ENCODE measurements at places on chromosomes 12 and 14. TPM values are rescaled to one million over a fixed set of nuclear protein-coding genes. Genes with fewer than 3 reads are reported as not detected.
A peak's percentile ranks its signal among the peaks of the same experiment; 100 is the strongest.

Gene RNASE2
- total RNA-seq: not detected

DNA sequence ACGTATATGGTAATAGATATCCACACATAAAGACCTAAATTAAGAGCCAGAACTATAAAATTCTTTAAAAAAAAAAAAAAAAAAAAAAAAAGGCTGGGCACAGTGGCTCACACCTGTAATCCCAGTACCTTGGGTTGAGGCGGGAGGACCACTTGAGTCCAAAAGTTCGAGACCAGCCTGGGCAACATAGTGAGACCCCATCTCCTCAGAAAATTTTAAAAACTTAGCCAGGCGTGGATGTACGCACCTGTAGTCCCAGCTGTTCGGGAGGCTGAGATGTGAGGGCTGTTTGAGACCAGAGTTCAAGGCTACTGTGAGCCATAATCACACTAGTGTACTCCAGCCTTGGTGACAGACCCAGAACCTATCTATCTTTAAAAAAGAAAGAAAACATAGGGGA is 4.3 kb downstream of the BTBD7 start:
- no peak for DNase-seq

- no peak for DNase-seq
Measured at GRCh38 chr12:55780685-55781084, 36.8 kb downstream of the SARNP start.

Gene AKAP5
- total RNA-seq: 0.54 TPM

GRCh38 chr12:88579161-88579517 is 1.1 kb downstream of the KITLG start:
- no peak for DNase-seq

DNA sequence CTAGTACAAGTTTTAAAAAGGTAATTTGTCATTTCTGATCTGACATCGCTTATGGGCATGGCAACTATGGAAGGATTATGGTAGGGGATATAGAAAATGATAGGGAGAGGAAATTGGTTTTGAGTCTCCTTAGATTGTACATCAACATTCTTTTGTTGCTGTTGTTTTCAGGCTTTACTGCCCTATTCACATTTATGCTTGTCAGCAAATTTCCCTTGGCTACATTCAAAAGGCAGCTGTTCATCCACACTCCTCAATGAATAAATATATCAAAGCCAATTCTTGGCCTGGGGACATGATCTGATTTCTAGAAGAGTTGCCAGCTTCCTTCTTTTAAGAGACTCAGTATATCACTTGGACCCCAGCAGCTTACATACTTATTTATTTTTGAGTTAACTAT is 283.4 kb downstream of the CEP128 start:
- DNase-seq: no peak

Gene ZCCHC8
- 30.5 TPM for total RNA-seq

DNA sequence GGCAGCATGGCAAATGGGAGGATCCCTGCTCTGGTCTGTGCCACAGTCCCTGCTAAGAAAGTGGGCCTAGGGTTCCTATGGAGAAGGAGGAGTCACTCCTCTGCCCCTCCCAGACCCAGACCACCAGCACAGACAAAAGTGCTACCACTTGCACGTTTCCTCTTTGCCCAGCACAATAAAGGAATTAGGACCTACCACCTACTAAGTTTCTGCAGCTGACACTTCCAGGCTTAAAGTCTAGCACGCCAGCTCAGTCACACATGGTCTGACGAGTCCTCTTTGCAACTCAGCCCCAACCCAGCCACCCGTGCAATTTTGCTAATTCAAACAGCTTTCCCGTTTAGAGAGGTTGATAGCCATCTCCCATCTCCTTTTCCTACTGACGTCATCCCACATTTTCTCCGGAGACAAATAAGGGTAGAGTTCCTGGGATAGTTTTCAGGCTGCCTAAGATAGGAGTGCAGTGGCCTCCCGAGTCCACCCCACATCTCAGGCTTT is 66.2 kb upstream of the PTGR2 start:
- DNase-seq: no peak

Gene TAS2R14
- 1.9 TPM for total RNA-seq

- no peak for DNase-seq
Measured at GRCh38 chr12:52612431-52613383, 5.7 kb downstream of the KRT73 start.

Gene TMEM132C
- not detected for total RNA-seq

DNA sequence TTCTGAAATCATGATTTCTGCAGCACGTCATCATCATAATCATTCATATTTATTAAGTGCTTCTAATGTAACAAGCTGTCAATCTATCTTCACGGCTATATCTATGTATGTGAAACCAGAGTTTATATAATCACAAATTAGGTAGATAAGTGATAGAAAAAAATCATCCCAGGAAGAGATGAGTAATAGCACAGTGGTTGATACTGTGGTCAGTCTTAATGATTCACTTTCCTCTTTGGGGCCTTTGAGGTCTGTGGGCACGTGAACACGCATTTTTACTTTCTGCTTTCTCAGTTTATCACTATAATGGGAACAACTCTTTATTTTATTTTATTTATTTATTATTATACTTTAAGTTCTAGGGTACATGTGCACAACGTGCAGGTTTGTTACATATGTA is 265.9 kb upstream of the NOVA1 start:
- DNase-seq: no peak

Gene TAS2R43
- not detected for total RNA-seq

GRCh38 chr12:11805680-11806079 is 156.2 kb downstream of the ETV6 start:
- DNase-seq: no peak

Gene C12orf57
- total RNA-seq: 202 TPM

GRCh38 chr12:19236656-19237055 is 107.1 kb downstream of the PLEKHA5 start:
- DNase-seq: no peak

Gene EPYC
- not detected for total RNA-seq

DNA sequence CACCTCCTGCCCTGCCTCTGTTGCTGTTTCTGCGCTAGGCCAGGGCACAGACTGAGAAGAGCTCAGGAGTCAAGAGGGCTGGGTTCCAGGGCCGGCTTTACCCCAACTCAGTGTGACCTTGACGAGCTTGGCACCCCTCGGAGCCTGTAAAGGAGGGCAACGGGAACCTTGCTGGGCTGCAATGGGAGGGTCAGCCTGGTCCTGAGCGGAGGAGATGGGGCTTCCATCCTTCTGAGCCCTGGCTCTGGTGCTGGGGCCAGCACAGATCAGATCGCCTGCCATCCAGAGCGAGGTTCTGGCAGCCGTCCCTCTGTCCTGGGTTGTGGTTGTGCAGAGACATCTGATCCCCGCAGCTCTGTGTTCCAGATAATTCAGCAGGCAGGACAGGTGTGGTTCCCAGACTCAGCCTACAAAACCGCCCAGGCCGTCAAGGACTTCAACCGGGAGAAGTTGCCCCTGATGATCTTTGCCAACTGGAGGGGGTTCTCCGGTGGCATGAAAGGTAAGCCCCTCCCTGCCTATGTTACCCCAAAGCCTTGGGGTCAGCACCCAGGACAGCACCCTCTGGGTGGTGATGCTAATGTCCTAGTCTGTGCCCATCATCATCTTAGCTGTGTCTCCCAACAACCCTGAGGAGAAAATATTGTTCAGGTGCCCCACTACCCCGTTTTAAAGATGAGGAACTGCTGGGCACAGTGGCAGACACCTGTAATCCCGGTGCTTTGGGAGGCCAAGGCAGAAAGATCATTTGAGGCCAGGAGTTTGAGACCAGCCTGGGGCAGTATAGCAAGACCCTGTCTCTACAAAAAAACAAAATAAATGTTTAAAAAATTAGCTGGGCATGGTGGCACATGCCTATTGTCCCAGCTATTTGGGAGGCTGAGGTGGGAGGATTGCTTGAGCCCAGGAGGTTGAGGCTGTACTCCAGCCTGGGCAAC is 50.2 kb downstream of the FOXN4 start:
- no peak for DNase-seq

DNA sequence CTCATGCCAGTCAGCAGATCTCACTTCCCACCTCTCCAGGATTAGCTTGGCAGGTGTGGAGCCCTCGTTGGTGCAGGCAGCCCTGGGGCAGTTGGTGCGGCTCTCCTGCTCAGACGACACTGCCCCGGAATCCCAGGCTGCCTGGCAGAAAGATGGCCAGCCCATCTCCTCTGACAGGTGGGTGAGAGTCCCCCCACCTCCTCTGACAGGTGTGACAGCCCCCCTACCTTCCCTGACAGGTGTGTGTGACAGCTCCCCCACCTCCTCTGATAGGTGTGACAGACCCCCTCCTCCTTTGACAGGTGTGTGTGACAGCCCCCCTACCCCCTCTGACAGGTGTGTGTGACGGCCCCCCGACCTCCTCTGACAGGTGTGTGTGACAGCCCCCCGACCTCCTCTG is 26.3 kb downstream of the PAPLN start:
- no peak for DNase-seq

DNA sequence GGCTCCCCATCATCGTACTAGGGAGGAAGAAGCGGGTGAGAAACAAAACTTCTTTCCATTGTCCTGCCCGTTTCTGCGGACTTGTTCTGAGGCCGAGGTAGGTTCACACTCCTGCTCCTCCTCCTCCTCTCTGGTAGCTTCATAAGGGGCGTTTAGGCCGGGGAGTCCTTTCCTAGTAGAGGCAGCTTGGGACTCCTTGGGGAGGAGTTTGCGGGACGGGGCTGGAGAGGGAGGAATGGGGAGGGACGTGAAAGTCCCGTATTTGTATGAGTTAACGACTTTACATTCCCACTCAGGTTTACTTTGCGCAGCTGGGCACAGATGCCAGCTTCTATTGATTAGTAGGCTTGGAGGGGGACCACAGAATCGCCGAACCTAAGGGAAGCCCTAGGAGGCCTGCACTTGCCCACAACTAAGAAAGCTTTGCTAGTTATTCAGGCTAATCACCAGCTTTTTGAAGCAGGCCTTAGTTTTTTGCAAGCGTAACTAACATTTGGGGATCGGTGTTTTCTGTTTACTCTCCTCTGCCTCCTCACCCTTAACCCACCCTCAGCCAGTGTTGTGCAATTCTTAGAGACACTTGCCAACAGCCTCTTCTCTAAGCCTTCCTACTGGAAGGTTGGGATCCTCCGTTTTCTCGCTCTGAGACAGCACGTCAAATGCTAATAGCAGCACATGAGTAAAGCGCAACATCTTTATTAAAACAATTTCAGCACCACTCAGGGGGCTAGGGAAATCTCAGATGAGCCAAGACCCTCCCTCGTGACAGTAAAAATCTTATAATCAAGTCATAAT is 499 bp downstream of the RNASE4 start:
- DNase-seq: peak; percentile 42

DNA sequence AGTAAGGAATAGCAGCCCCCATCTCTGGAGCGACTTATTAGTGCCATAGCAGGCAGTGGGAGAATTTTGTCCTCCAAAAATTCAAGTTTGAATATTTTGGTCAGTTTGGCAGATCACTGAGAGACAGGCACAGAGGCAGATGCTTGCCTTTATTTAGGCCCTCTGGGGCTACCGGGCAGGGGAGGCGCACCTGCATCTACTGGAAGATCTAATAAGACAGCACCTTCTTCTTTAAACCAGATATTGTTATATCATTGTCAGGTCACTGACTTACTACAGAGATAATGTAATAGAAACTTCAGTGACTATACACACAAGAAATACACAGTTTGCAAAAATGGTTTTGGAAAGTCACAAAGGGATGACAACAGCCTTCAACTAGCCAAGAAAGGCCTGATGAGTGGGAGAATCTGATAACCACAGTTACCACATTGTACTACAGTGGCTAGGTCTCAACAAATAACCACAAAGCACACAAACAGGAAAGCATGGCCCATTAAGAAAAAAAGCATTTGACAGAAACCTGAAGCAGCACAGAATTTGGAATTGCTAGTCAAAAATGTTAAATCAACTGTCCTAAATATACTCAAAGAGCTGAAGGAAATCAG is 56.8 kb downstream of the CDK17 start:
- DNase-seq: no peak

GRCh38 chr14:88327497-88327896 is 4.4 kb upstream of the KCNK10 start:
- DNase-seq: no peak

DNA sequence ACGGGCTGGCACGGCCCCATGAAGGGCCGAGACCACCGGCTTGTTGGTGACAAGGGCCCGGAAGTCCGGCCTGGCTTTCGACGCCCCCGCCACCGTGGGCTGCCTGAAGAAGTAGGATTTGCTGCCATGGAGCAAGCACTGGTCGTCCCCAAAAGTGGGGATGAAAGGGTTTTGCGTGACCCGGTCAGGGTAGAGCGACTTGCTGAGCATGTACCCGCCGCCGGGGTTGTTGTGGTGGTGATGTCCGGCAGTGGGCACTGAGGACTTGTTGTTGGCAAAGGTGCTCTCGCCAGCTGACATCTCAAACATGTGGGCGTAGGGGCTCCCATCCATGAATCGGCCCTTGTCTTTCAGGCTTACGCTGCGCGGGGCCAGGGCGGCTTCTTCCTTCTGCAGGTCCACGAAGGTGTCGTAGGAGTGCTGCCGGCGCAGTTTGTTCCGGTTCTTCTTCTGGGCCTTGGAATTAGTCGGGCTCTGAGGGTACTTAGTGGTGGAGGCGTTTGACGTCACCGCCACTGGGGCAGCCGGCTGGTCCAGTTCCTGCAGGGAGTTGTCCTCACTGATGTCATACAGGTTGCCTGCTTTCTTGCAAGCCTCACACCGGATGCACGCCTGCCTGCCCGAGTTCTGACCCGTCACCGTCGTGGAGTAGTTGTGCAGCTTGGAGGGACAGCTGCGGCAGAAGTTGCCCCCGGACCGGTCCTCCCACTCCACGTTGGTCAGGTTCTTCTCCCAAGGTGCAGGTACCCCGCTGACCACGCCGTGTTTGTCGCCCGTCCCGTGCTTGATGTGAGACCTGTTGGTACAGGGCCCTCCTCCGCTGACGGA is 366.6 kb downstream of the EMP1 start:
- DNase-seq: no peak

GRCh38 chr14:71583194-71583593 is 349.0 kb upstream of the RGS6 start:
- DNase-seq: no peak

Gene NFE2
- 1.3 TPM for total RNA-seq

- DNase-seq: no peak
Measured at GRCh38 chr12:31456562-31456961, 130.6 kb upstream of the SINHCAF start.

DNA sequence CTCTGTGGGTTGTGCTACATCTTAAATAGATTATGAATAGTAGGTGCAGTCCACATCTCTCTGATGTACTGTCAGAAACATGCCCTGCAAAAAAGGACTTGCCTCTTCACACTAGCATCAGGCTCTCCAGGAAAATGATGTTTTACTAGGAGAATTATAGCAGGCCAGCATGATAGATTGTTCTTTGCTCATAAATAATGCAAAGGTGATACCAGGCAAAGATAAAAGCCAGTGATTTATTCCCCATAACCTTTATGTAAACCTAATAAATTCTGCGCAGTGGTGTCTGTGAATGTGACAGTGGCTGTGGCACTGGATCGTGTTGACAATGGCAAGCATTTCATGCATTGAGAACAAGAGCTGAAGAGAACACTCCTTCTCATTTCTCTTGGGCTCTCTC is 646.5 kb upstream of the SEL1L start:
- no peak for DNase-seq

Gene TMEM63C
- total RNA-seq: 5.7 TPM

GRCh38 chr12:99493197-99493596 is 154.4 kb upstream of the GARIN6 start:
- no peak for DNase-seq

Gene RHOJ
- not detected for total RNA-seq

GRCh38 chr14:37122919-37123639 is 49.3 kb downstream of the SLC25A21 start:
- no peak for DNase-seq

Gene FBLN5
- 3.3 TPM for total RNA-seq

GRCh38 chr12:108570743-108571608 is 8.6 kb downstream of the ISCU start:
- DNase-seq: peak; percentile 28

Gene WIF1
- not detected for total RNA-seq

Gene PRR4
- total RNA-seq: 2.2 TPM

- DNase-seq: peak; percentile 18
Measured at GRCh38 chr12:83389237-83389996, 702.7 kb downstream of the TMTC2 start.

Measured in HCT116 (cell line).